Stimulated activated CD8-positive, alpha-beta memory T cell treated with anti-CD3 and anti-CD28 coated beads, Interleukin-4, amount 100 ng/mL, for 4 hours (primary cell): ENCODE measurements at places on chromosomes 7 and 10.

GRCh38 chr10:117543225-117544003 lies 868 bp downstream of the EMX2 start:
- DNase-seq, result no peak

DNA sequence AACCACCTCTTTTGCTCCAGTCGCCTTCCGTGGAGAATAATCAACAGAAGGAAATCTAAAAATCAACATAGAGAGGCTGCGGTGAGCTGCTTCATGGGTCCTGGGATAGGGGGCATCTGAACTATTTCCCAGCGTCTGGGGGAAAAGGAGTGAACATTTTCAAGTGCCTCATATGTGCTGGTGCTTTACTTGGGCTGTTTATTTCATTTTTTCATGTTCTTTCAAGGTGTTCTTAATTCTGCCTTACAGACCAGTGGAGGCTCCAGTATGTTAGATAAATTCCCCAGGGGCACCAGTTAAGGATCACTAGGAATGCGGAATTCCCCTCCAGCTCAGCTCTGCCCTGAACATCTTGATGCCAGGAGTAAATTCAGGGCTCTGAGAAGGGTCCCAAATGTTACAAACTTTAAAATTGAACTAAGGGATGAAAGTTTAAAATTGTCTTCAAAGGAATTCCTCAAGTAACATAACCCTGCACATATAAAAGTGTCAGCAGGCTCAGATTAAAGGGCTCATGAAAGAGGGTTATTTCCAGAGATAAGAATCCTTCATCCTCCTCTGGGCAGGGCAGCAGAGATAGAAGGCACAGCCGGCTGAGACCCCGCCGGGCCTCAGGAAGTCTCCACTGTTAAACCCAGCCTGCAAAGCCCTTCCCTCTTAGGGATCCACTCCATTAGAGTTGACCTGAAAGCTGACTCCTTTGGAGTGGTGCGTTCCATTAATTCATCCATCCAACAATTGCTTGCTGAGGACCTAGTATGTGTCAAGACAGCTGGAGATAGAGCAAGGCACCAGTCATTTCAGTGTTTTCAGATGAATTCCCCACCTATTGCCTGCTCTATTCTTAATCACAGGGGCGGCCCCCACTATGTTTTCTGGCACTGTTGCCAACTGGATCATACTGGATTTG lies 345.8 kb downstream of the KCNMA1 start:
- DNase-seq, result no peak

DNA sequence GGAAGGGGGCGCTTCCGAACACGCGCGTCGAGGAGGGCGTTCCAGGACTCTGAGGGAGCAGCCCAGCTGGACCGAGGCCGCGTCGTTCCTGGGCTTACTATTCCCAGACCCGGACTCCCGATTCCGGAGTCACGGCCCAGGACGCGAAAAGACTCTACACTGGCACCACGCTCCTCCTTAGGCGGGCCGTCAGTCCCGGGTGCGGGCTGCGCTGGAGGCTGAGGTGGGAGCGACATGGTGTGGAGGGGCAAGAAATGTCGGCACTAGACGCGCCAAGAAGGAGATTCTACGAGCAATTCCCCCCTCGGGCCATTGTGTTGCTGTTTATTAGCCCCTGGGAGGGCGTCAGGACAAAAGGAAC lies 584 bp upstream of the RUNDC3B start:
- no peak for DNase-seq

DNA sequence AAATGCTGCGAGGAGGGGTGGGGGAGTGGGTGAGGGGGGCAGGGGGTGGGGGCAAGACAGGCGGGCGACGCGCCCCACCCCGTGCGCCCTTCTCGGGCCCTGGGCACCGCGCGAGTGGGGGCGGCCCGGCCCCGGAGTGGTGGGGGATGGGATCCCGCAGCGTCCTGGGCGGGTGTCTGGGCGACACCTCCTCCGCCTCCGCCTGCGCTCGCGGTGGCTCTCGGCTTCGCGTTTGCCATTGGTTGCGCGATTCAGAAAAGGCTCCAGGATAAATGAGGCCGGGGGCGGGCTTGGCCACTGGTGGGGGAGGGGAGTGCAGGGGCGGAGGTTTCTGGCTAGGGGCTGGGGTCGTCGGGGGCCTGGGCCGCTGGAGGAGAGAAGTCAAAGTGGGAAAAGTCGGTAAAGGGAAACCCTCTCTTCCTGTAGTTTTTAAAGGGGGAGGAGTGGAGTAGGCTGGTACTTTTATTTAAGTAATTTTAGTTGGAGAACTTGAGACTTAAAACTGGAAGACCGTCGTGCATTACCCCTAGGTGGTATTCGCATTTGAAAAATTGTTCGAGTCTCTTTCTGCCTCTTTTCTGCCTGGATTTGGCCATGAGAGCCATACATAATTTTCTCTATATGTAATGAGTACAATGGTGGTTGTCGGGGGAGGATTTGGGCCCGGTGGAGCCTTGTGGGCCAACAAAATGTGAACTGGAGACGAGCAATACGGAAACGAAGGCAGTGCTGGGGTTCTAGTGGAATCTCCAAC lies 992 bp upstream of the IGF2BP3 start:
- no peak for DNase-seq

DNA sequence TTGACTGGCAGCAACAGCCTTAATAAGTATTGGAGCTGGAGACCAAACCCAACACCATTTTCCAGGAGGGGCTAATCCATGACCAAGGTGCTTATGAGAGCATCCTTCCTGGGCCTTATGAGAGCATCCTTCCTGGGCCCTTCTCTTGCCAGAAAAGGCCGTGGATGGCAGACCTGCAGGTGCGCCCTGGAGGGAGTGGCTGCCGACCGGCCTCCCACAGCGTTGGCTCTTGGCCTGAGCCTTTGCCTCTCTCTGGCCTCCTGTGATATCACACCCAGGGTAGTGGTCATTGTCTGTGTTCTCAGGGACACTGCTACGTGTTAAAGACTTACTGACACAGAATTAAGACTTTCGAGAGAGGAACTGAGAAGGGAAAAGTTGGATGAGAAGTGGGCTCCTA lies 22.3 kb upstream of the NUDCD3 start:
- DNase-seq, result no peak

DNA sequence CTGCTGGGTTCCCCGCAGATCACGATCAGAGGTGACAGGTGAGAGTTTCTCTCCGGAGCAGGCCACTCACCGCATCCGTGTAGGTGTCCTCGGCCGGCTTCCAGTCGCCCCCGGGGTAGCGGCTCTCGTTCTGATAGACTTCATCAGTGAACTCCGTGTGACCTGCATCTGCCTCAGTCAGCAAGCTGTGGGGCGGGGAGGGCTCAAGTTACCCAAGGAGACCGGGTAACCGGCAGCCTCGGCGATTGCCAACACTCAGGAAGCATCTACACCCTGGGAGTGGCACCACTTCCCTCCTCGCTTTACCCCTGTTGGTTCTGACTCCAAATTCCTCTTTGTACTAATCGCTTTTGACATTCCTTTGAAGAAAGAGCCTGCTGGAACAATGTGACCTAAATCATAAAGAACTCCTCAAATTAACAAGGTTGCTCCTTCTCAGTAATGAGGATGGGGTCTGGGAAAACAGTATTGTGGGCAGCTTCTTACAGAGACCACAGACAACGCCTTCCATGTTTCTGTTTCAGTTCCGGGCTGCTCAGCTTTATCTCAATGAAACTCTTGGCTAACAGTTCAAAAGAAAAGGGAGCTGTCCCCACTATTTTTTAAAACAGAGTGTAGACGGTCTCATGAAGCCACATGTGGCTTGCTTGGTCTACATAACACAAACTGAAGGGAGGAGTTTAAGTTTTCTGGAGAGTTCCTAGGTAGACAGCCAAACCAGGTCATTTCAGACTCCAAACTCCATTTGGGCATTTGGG lies 118.1 kb downstream of the MYOF start:
- no peak for DNase-seq

DNA sequence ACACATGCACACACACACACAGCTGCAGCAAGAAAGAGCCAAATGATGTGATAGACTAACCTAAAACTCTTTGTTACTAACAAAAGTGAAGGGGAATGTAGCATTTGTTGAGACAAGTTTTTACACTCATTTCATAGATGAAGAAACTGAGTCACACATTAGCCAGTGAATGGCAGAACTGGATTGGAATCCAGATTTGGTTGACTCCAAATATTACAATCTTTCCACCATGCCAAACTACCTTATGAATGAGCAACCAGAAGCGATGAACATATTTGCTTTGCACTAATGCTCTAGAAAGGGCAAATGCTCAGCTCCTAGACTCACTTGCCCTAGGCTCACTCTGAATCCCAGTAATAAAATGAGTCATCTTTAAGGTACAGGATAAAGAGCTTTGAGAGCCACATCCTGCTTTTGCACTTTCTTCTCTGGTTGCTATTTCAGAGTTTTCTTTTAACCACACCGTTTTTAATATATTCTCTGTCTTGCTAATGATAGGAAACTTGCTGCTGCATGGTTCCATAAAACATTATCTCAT lies 111.9 kb downstream of the GPAM start:
- no peak for DNase-seq

- DNase-seq, result peak; percentile 35
Observed at GRCh38 chr10:119301397-119301796, 94.0 kb downstream of the GRK5 start.

- no peak for DNase-seq
Observed at GRCh38 chr10:65501259-65501658, 1424.6 kb upstream of the LRRTM3 start.

DNA sequence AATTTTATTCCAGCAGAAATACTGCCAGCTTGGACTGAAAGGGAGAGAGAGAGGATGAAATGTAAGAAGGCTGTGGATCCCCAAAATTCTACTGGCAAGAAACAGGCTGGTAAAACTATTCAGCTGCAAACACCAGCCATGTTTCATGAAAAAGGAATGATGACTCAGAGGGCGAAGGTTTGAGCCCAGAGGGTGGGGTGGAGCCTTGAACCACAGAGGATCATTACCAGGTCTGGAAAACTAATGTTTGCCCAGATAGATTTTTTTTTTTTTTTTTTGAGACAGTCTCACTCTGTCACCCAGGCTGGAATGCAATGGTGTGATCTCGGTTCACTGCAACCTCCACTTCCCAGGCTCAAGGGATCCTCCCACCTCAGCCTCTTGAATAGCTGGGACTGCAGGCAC lies 41.7 kb upstream of the NRF1 start:
- no peak for DNase-seq

- no peak for DNase-seq
Observed at GRCh38 chr7:151700586-151701165, 176.2 kb downstream of the PRKAG2 start.

- DNase-seq, result no peak
Observed at GRCh38 chr7:156579566-156579965, 61.0 kb upstream of the RNF32 start.

DNA sequence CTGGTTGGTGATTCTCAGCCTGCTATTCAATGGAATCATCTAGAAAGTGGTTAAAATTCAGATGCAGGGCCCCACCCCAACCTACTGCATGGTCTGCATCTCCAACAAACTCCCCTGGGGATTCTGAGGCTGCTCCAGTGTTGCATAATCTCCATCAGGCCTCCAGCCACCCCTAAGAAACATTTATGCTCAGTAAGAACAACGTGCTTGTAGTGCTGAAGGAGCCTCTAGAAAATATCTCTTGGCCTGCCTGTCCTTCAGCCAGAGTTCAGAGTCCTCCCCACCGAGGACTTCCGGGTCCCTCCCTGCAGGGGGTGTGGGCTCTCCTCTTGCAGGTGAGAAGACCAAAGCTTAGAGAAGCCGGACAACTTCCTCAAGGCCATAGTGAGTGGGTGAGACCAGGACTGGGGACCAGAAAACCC lies 159.8 kb downstream of the SH3PXD2A start:
- DNase-seq, result no peak

DNA sequence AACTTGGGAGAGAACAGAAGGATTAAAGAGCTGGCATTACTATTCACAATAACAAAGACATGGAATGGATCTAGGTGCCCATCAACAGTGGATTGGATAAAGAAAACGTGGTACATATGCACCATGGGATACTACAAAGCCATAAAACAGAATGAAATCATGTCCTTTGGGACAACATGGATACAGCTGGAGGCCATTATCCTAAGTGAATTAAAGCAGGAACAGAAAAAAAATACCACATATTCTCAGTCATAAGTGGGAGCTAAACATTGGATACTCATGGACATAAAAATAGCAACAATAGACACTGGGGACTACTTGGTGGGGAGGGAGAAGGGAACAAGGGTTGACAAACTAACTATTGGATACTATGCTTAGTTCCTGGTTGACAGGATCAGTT lies 133.2 kb upstream of the ITGB1 start:
- no peak for DNase-seq

DNA sequence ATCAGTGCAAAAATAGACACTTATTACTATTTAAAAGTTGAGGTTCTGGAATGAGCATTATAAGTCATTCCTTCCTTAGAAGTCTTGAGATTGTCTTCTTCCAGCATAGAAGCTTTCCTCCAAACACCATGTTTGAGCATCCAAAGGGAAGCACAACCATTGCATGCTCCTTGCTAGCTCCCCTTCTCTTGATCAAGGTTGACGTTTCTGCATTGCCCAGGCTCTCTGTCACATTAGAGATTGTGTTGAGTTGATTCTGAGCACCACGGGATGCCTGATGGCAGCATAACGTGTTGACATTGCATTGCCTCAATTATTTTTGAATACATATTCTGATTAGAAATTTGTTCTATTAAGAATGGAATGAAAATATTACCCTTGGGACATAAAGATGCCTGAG lies 322.2 kb downstream of the CDK14 start:
- no peak for DNase-seq

- no peak for DNase-seq
Observed at GRCh38 chr10:119189811-119190282, 11.2 kb upstream of the PRDX3 start.
